ENCODE measurements at places on chromosomes 2 and 18. TPM values are rescaled to one million over a fixed set of nuclear protein-coding genes. Genes with fewer than 3 reads are reported as not detected.

Gene PAX8
- total RNA-seq = 1.1 TPM

Gene CPO
- total RNA-seq = not detected

Gene MALL
- 38.3 TPM for total RNA-seq

Gene ACMSD
- not detected for total RNA-seq

Gene LRRC30
- not detected for total RNA-seq

Gene EGR4
- not detected for total RNA-seq

Gene SLC11A1
- 0.34 TPM for total RNA-seq

Gene ANKRD23
- 0.34 TPM for total RNA-seq

Gene PKP4
- 55.0 TPM for total RNA-seq

Gene KHK
- 0.34 TPM for total RNA-seq

Gene NT5DC4
- total RNA-seq = 0.07 TPM

Gene SLC40A1
- total RNA-seq = 5.0 TPM

Gene DRC1
- 0.21 TPM for total RNA-seq

Gene RGPD4
- not detected for total RNA-seq

Gene CXCR1
- not detected for total RNA-seq

Gene C2orf76
- 5.1 TPM for total RNA-seq

Gene TLX2
- total RNA-seq = not detected

Gene TBC1D8
- 32.7 TPM for total RNA-seq

Gene MREG
- total RNA-seq = 45.3 TPM

Gene CD8B
- total RNA-seq = not detected

Gene HTR2B
- total RNA-seq = not detected

Gene ROCK1
- total RNA-seq = 36.6 TPM

Gene GCKR
- total RNA-seq = under 0.01 TPM

Gene FAM237A
- total RNA-seq = not detected

Gene DCC
- total RNA-seq = not detected

Gene SLC19A3
- total RNA-seq = 0.36 TPM

Gene ALPP
- total RNA-seq = not detected

Gene KCNE4
- 0.14 TPM for total RNA-seq

Gene TMEM198
- 0.36 TPM for total RNA-seq

Gene CCDC102B
- total RNA-seq = 1.4 TPM

Gene IL1B
- total RNA-seq = 257 TPM

Gene KIAA2012
- not detected for total RNA-seq

Gene G6PC2
- total RNA-seq = not detected

Gene OTX1
- total RNA-seq = 2.7 TPM

Gene BMP10
- total RNA-seq = not detected

Gene STPG4
- total RNA-seq = 0.07 TPM

Gene ZBTB14
- total RNA-seq = 9.2 TPM

Gene ABCG8
- not detected for total RNA-seq

Gene SERPINB3
- total RNA-seq = 32.5 TPM

Gene SFT2D3
- total RNA-seq = 3.8 TPM

Gene SLC4A3
- total RNA-seq = 6.9 TPM

Gene SPDYA
- 0.68 TPM for total RNA-seq

Gene TUBA4B
- total RNA-seq = not detected

Gene LIMS3
- total RNA-seq = 3.1 TPM

Gene SLC4A5
- under 0.01 TPM for total RNA-seq

Gene SIX3
- total RNA-seq = 4.1 TPM

Gene TRIB2
- total RNA-seq = 4.4 TPM

Gene C2orf81
- total RNA-seq = 0.85 TPM

Gene TANK
- total RNA-seq = 115 TPM

Gene USP34
- 126 TPM for total RNA-seq

All from nasal cavity respiratory epithelium epithelial cell of viscerocranial mucosa (primary cell).